ENCODE measurements at places on chromosomes 6 and 20. TPM values are rescaled to one million over a fixed set of nuclear protein-coding genes. Genes with fewer than 3 reads are reported as not detected.

TP53TG5 gene
- 0.50 TPM for total RNA-seq

TFAP2C gene
- not detected for total RNA-seq

CD40 gene
- 8.8 TPM for total RNA-seq

TPBG gene
- total RNA-seq = 71.4 TPM

HDGFL1 gene
- total RNA-seq = not detected

AGER gene
- total RNA-seq = 0.50 TPM
